ENCODE measurements at places on chromosomes 11 and 22. TPM values are rescaled to one million over a fixed set of nuclear protein-coding genes. Genes with fewer than 3 reads are reported as not detected.

DNA sequence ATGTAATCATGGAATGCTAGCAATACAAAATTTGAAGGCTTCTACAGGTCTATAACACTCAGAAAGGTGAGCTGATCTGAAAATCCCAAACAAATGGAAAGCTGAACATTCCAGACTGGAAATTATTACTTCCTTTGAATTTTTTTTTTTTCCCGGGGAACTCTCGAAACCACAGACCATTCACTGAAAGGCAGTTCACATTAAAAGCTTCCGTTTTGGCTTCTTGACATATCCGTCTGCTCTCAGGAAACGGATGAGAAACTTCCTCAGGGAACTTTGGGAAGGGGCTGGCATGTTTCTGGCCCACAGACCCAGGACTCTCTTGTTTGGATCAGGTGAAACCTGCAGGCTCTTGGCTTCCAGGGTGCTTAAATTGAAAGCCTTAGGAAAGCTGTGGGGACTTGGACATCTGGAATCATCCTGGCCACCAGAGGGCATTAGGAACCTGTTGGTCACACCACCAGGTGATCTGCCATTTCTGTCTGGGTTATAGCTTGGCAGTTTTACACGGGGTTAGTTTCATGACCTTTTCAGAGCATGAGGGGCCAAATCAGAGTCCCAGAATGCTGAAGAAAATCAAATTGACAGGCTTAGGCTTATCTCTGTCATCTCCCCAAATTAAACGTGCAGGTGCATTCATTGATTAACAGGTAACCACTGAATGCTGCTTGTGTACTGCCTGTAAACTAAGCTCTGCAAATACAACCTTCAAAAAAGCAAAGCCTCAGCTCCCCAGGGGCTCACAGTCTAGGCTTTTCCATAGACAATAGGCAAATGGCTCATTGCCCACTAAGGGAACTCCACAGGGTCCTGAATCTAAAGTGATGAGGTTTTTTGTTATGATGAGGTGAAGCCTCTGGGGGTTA lies 22.7 kb upstream of the GRAMD1B start:
- H3K4me1 ChIP-seq: peaks cover 6% of the 10 kb centered on the region
- H3K27ac ChIP-seq: no peak overlapping the region
- peak; percentile 86 for DNase-seq
- H3K36me3 ChIP-seq: no peaks in the 10 kb centered on the region
- H3K4me3 ChIP-seq: no peak overlapping the region

- no peak overlapping the region for H3K4me3 ChIP-seq
- H3K4me1 ChIP-seq: no peaks in the 10 kb centered on the region
- no peaks in the 10 kb centered on the region for H3K36me3 ChIP-seq
- no peaks in the 10 kb centered on the region for H3K27me3 ChIP-seq
- no peak for DNase-seq
- no peak overlapping the region for H3K27ac ChIP-seq
These were observed 22.2 kb downstream of the OR51V1 start for GRCh38 chr11:5178046-5178837.

DNA sequence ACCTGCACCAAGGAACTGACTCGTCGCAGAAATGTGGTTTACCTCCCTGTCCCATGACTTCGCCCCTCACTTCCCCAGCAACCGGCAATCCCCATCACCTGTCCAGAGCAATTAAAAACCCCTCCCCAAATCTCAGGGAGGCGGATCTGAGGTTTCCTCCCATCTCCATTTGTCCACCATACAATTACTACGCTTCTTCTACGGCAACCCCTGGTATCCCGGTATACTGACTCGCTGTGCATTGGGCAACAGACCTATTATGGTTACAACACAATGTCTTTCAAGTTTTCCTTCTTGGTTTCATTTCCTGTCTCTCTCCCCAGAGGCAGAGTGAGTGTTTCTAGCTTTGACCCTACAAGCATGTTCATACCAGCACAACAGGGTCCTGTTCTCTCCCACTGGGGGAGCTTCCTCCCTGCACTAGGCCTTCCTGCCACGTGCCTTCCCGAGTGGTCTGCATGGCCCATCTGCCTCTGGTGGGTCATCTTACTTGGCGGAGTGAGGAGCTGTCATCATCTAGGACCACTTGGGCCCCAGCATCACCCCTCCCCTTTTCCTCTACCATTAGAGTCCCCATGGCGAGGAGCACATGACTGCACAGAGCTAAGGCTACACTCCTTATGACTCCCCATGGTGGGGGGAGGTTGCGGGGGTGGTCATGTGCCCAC lies 30.3 kb upstream of the NAP1L4 start:
- no peak overlapping the region for H3K4me3 ChIP-seq
- H3K4me1 ChIP-seq: peaks cover 14% of the 10 kb centered on the region
- peaks cover 44% of the 10 kb centered on the region for H3K36me3 ChIP-seq
- H3K27ac ChIP-seq: no peak overlapping the region
- no peaks in the 10 kb centered on the region for H3K27me3 ChIP-seq

- no peaks in the 10 kb centered on the region for H3K4me1 ChIP-seq
- no peak for DNase-seq
- no peak overlapping the region for H3K27ac ChIP-seq
- no peaks in the 10 kb centered on the region for H3K27me3 ChIP-seq
- no peaks in the 10 kb centered on the region for H3K36me3 ChIP-seq
These were observed 97.2 kb upstream of the CEP126 start for GRCh38 chr11:101817581-101817980.

GRCh38 chr11:118058311-118059245 lies 18.3 kb upstream of the TMPRSS4 start:
- H3K4me1 ChIP-seq: no peaks in the 10 kb centered on the region
- H3K4me3 ChIP-seq: no peak overlapping the region
- no peak overlapping the region for H3K27ac ChIP-seq
- H3K27me3 ChIP-seq: no peaks in the 10 kb centered on the region
- no peak for DNase-seq

- no peak overlapping the region for H3K4me3 ChIP-seq
- DNase-seq: peak; percentile 85
- no peaks in the 10 kb centered on the region for H3K27me3 ChIP-seq
- H3K4me1 ChIP-seq: no peaks in the 10 kb centered on the region
- H3K27ac ChIP-seq: no peak overlapping the region
These were observed 34.1 kb downstream of the NEU3 start for GRCh38 chr11:75022759-75023396.

GRCh38 chr11:22407267-22407666 lies 69.1 kb downstream of the SLC17A6 start:
- no peak overlapping the region for H3K27ac ChIP-seq
- H3K4me1 ChIP-seq: no peaks in the 10 kb centered on the region
- H3K4me3 ChIP-seq: no peak overlapping the region
- no peaks in the 10 kb centered on the region for H3K36me3 ChIP-seq
- no peak for DNase-seq
- no peaks in the 10 kb centered on the region for H3K27me3 ChIP-seq

GRCh38 chr22:47333625-47334024 lies 571.2 kb downstream of the TBC1D22A start:
- H3K36me3 ChIP-seq: no peaks in the 10 kb centered on the region
- peaks cover 4% of the 10 kb centered on the region for H3K4me1 ChIP-seq
- no peak overlapping the region for H3K27ac ChIP-seq
- no peaks in the 10 kb centered on the region for H3K27me3 ChIP-seq

DNA sequence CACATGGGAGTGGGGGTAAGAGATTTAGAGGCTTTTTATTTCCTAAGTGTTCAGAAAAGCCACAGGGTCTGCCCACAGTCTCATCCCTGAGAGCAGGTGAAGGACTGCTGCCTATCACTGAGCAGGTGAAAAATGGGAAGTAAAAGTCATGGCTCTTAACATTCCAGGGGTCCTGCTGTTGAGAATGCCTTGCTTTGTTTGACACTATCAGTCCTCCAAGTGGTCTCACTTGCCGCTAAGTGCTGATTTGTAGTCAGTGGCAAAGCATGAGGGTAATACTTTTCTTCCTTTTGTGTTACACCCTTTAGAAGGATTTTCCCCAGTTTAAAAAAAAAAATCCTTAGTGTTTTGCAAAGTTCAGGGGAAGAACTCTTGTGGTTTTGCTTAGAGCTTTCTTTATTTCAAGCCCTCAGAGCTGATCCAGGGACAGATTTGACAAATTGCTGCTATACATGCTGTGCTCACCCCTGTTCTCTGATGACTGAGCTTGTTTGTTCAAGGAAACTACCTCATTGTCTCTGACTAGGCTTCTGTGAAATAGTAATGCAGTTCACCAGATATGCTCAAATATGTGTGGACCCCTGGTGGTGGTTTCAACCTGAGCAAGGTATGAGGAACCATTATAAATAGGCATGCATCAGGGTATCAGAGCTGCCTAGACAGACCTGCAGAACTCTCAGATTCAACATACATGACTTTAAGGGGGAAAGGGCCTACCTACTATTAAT lies 141.0 kb downstream of the ARHGAP42 start:
- no peaks in the 10 kb centered on the region for H3K36me3 ChIP-seq
- DNase-seq: no peak
- no peaks in the 10 kb centered on the region for H3K27me3 ChIP-seq
- no peaks in the 10 kb centered on the region for H3K4me1 ChIP-seq

DNA sequence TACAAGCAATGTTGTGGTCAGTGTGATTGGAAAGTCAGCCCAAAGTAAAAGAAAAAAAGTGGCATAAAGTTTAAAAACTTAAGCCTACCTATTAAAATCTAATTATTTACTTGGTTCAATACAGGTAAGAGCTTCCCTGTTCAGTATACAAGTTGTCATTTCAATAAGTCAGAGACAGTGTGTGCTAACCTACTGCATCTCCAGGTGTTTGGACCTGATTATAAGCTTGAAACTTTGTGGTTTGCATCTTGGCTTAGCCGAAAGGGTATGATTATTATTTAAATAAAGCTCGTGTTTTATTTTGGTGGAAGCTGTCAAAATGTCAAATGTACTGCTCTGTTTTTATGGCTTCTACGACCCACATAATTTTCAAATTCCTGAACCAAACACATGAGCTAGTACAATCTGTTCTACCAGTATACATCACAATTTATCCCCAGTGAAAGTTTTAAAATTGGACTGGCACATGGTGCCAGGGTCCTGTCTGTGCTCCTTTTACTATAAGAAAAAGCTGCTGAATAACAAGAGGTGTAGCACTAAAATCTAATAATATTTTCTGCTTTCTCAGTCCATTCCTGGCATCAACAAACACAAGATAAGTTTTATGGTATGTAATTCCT lies 103.9 kb upstream of the ANO3 start:
- no peaks in the 10 kb centered on the region for H3K36me3 ChIP-seq
- H3K27me3 ChIP-seq: no peaks in the 10 kb centered on the region
- no peak overlapping the region for H3K4me3 ChIP-seq
- H3K4me1 ChIP-seq: no peaks in the 10 kb centered on the region
- DNase-seq: no peak

- no peaks in the 10 kb centered on the region for H3K36me3 ChIP-seq
- DNase-seq: no peak
- H3K4me1 ChIP-seq: no peaks in the 10 kb centered on the region
- no peaks in the 10 kb centered on the region for H3K27me3 ChIP-seq
These were observed 86.6 kb upstream of the FGF3 start for GRCh38 chr11:69905611-69906452.

DNA sequence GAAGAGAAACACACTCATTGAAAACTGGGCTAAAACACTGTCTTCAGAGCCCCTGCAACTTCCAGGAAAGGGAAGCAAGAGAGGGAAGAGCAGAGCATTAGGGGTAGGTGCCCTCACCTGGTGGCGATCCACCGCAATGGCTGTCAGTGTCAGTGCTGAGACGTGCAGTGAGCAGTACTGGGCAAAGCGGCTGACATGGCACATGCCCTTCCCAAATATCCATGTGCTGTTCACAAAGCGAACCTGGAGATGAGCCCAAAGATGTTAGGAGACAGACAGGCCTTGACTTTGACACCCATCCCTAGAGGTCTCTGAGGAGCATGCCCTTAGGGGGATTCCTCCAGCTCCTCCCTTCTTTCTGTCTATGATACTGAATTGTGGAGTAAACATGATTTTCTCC lies 4.9 kb downstream of the GPR83 start:
- H3K4me1 ChIP-seq: peaks cover 2% of the 10 kb centered on the region
- H3K27me3 ChIP-seq: peaks cover 22% of the 10 kb centered on the region
- H3K27ac ChIP-seq: no peak overlapping the region

GRCh38 chr11:131154351-131154750 lies 216.1 kb upstream of the NTM start:
- H3K4me3 ChIP-seq: no peak overlapping the region
- no peaks in the 10 kb centered on the region for H3K36me3 ChIP-seq
- no peaks in the 10 kb centered on the region for H3K4me1 ChIP-seq
- H3K27me3 ChIP-seq: no peaks in the 10 kb centered on the region
- no peak overlapping the region for H3K27ac ChIP-seq

DNA sequence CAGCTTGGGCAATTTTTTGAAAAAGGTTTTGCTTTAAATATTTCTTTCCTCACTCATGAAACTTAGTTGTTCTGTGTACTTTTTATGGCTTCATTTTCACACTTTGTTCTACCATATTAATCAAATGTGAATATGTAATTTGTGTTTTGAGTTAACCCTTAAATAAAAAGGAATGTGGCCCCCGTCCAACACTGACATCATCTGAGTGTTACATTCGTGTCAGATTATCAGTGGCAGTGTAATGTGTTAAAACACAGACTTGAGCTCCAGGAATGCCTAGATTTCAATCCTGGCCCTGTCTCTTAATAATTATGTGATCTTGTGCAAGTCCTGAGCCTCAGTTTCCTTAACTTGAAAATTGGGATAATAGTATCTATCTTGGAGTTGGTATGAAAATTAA lies 5.6 kb downstream of the RTN3 start:
- H3K27me3 ChIP-seq: no peaks in the 10 kb centered on the region
- H3K4me1 ChIP-seq: peaks cover 8% of the 10 kb centered on the region
- DNase-seq: no peak
- H3K36me3 ChIP-seq: no peaks in the 10 kb centered on the region
- no peak overlapping the region for H3K4me3 ChIP-seq

GRCh38 chr11:101083335-101083734 lies 46.3 kb downstream of the PGR start:
- no peaks in the 10 kb centered on the region for H3K27me3 ChIP-seq
- H3K27ac ChIP-seq: no peak overlapping the region
- DNase-seq: no peak
- no peak overlapping the region for H3K4me3 ChIP-seq
- no peaks in the 10 kb centered on the region for H3K4me1 ChIP-seq

ZFPL1 gene
- total RNA-seq: 60.2 TPM

TYMP gene
- 44.6 TPM for total RNA-seq

WT1 gene
- total RNA-seq: not detected

BLID gene
- not detected for total RNA-seq

SSTR3 gene
- total RNA-seq: 0.20 TPM

THOC5 gene
- 52.6 TPM for total RNA-seq

TIGD3 gene
- 2.2 TPM for total RNA-seq

ASRGL1 gene
- total RNA-seq: 1.9 TPM

FGF3 gene
- total RNA-seq: not detected

PIWIL4 gene
- 2.2 TPM for total RNA-seq

Measured in natural killer cell (primary cell).